Amniotic stem cell (primary cell): ENCODE measurements at places on chromosomes 3 and 15.
A peak's percentile ranks its signal among the peaks of the same experiment; 100 is the strongest.

DNA sequence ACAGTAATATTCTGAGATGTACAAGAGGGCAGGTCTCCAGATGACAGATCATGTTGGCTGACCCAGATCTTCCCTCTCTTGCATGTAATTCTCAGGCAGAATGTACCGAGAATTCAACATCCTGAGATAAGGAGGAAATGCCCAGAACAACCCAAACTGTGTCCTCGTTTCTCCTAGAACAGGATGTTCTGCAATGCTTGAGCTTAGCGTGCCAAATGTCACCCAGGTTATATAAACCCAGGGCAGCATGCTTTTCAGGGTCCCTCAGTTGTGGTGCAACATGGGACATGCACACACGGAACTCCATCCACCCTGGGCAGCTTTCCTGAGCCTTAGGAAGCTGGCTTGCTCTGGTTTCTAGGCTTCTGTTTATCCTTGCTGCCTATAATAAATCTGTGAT, 102.1 kb upstream of the CMC1 start:
- DNase-seq: no peak

GRCh38 chr3:132641837-132642538, 17.6 kb downstream of the ACAD11 start:
- peak; percentile 37 for DNase-seq

DNA sequence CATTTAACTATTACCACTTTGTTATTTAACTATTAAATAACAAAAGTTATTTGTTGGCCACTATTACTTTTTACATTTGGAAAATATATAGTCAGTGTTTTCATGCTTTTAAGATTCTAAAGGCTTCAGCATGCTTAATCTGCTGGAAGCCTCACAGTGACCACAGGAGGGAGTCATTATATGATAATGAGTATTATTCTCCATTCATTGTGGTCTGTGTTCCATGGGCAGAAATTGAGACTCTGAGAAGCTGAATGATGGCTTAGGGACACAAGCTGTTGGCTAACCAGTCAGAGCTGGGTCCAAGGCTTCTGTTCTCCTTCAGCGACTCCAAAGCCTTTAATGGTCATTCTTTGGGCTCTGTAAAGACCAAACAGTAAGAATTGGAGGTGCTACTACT, 64.7 kb downstream of the BFSP2 start:
- DNase-seq: no peak

DNA sequence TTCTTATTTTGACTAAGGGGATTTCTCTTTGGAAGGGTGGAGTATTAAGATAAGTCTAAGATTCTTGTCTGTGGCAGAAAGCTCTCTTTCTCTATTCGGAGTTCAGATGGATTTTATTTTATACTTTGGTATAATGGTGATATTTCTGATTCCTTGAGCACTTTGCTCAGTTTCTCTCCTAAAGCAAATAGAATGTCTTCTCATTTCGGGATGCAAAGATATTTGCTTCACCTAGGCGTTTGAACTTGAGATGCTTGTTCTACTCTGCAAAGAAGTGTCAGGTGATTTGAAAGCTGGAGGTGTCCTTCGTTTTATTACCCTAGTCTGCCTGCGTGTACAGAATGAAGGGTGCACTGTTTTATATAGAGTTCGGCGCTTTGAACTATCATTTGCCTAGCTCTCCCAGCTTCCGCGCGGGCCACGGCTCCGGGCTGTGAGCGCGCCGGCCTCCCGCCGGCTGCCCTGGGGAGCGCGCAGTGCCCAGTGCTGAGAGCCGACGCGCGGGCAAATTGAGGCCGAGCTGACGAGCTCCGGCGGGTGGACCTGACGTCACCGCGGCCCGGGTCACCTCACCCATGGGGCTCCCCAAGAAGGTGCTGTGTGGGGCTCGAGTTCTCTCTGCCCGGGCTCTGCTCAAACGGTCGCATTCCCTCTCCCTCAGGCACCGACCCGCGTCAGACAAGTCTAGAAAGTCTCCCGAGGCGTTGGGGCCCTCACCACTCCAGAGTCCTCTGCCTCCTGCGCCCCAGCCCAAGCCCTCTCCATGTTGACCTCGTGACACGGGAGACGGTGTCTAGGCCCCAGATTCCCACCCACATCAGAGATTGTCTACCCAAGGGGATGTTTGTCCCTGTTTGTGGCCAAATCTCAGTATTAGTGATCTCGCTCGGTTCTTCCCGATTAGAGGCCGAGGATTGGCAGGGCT, 7.5 kb downstream of the SOX2 start:
- DNase-seq: no peak

- no peak for DNase-seq
Observed at GRCh38 chr15:74826921-74827320, 494 bp downstream of the CPLX3 start.

- DNase-seq: no peak
Observed at GRCh38 chr15:96073908-96074307, 256.6 kb upstream of the NR2F2 start.

GRCh38 chr3:130851277-130851676, 42.6 kb upstream of the ATP2C1 start:
- no peak for DNase-seq

DNA sequence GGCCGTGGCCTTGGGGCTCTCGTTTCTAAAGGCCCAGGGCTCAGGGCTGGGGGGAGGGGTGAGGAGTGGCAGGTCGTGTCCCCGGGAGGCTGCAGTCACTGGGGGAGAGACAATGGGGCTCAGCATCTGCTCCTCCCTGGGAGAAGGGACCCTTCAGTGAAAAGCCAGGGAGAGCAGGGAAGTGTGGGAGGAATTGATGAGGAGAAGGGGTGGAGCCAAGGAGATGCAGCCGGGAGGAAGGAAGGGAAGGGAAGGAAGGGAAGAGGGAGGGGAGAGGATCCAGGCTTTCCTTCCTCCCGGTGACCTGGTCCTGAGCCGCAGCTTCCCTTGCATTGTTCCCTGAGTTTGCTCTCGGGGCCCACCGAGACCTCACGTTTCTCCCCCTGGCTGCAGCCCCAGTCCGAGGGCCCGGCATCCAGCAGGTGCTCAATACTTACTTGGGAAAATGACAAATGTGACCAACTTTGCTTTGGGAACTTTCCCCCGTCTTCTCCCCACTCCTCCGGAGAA, 1.4 kb upstream of the ZNF710 start:
- DNase-seq: no peak

DNA sequence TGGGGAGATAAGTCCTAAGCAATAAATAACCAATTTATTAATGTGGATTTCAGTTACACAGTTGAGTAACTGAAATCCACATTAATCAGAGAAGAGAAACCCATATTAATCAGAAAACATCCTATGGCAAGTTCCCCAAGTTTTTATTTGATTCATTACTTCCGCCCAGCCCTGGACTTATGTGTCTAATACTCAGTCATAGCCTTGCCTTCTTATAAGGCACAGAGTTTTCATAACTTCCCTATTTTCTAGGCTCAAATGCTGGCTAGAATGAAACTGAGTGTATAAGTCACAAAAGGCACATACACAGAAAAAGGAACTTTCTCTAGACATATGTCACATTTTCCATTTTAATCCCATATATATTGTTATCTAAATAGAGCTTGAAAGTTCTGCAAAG, 28.8 kb downstream of the CD47 start:
- no peak for DNase-seq

- no peak for DNase-seq
Observed at GRCh38 chr15:47301481-47301880, 415.8 kb upstream of the SEMA6D start.

GRCh38 chr3:40624189-40624769, 99.5 kb downstream of the ZNF621 start:
- no peak for DNase-seq

DNA sequence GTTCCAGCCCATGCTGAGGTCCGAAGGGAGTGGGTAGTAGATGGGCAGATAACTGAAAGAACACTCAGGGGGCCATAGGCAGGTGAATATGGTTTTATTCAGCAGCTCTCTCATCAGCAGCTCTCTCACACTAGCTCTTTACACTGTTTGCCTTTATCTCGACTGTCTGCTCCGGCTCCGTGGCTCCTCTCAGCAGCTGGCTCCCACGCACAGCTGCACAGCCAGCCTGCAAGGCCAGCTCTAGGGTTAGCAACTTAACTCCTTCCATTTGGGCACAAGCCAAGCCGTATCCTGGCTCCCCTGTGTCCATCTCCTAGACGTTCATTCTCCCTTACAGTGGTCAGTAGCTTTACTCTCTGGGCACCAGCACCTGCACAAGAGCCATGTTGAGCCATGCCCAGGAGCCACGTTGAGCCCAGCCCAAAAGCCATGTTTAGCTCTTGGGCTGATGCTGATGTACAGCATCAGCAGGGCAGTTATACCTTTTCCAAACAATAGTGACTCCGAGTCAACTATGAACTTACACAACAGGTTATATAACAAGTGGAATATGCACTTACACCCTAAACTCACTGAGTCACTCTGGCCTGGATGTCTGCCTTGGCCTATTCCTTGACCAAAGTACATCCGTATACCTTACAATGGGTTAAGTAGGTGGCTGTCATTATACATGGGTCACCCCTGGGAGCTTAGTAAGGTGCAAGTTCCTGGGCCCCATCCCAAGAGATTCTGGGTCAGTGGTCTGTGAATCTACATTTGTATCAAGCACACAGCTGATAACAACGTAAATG, 34.6 kb upstream of the TOPAZ1 start:
- DNase-seq: no peak

DNA sequence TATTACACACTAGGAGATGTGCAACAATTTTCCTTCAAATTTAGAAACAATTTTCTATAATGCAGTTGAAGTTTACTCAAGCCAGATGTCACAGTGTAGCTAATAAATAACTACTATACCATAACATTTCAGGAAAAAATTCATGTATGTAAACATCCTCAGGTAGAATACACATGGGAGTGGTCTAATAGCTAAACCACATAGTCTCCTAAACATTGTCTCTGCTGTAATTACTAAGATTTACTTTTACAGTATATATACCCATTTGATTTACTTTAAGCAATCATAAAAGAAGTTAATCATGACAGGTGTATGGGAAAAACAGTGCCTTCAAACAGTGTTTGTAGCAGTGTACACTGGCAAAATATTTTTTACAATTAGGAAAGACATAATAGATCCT, 110.1 kb upstream of the GRM7 start:
- DNase-seq: no peak

DNA sequence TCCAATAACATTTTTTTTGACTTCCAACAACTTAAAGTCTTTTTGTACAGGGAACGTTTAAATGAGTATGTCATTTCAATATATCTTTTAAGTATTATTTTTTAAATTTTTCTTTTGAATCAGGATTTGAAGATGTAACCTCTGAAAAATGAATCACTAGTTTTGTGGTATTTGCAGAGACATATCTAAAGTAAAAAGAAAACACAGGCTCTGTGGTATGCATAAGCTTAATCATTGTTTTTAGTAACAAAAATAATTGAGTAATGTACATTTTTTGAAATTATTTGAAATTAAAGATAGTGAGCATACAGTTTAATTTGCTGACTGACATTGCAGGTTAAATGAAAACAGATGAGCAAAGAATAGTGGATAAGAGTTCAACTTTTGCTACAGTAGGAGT, 531.3 kb downstream of the ROBO1 start:
- DNase-seq: no peak

DNA sequence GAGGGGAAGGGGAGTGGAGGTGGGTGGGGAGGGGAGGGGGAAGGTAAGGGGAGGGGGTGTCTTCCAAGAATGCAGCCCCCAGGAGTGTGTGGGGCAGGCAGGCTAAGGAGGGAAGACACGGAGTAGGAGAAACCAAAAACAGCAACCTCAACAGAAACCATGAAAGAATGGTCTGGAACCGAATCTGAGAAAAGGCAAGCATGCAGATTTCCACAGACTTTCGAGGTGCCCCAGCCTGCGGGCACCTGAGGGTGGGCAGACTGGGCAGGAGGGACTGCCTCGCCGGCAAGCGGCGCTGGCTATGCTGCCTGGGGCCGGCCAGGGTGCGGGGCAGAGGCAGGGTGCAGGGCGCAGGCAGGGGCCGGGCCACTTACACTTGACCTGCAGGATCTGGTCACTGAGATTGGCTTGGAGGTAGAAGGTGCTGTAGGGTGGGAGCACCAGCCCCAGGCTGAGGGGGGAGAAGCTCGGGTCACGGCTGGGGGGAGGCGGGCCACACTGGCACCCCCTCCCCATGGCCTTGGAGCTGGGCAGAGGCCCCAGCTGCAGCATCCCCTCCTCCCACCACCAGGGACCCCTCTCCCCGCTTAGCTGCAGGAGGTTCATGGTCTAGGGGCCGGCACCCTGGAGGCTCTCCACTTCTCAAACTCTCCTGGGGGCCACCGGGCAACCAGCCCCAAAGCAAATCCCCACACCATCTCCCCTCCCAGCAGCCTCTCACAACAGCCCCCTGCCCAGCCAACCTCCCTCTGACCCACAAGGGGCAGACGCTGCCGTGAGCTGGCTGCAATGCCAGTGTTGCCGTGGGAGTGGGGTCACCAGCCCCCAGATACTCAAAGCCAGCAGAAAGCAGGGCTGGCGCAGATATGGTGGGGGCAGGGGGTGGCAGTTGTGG, 15.3 kb upstream of the TMEM115 start:
- no peak for DNase-seq

DNA sequence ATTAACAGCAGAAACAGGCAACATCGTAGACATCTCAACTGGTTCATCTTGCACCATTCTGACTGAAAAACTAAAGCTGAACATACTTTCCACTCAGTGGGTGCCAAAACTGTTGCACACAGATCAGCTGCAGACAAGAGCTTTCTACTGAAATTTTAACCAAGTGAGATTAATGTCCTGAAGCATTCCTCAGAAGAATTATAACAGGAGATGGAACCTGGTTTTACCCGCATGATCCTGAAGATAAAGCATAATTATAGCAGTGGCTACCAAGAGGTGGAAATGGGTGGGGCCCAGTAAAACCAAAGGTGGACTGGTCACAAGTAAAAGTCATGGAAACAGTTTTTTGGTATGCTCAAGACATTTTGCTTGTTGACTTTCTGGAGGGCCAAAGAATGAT, 858.8 kb downstream of the FHIT start:
- no peak for DNase-seq

- DNase-seq: no peak
Observed at GRCh38 chr3:28502397-28502937, 153.8 kb upstream of the AZI2 start.

DNA sequence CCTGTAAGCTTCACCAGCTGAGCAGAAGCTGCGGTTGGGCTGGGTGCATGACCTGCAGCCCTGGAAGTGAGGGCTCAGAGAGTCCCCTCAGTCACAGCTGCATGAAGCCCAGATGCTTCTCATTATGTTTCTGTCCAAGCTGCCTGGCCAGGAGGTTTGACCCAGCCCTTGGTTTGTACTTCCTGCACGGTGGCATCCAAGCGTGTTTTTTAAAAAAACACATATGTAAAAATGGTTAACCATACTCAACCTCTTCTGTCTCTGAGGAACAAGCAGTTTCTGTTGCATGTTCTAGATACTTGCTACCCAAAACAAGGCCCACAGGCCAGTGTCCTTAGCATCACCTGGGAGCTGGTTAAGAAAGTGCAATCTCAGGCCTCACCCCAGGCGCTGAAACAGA, 76.0 kb upstream of the ATP10A start:
- no peak for DNase-seq

- no peak for DNase-seq
Observed at GRCh38 chr15:24943361-24943760, 11.4 kb upstream of the SNRPN start.

GRCh38 chr3:71089271-71089847, 494.2 kb downstream of the FOXP1 start:
- no peak for DNase-seq

- DNase-seq: peak; percentile 76
Observed at GRCh38 chr15:60407415-60407805, 9.6 kb upstream of the ANXA2 start.
